ENCODE measurements at places on chromosomes 1 and 21.
A peak's percentile ranks its signal among the peaks of the same experiment; 100 is the strongest.

- H3K36me3 ChIP-seq = peaks cover 15% of the 10 kb centered on the region
- no peaks in the 10 kb centered on the region for H3K27me3 ChIP-seq
- no peak overlapping the region for H3K4me3 ChIP-seq
- H3K4me1 ChIP-seq = peaks cover 31% of the 10 kb centered on the region
- DNase-seq = no peak
Observed at GRCh38 chr1:91761295-91761721, 124.6 kb downstream of the TGFBR3 start.

GRCh38 chr21:36643374-36644250, 55.3 kb upstream of the SIM2 start:
- peaks cover 18% of the 10 kb centered on the region for H3K27me3 ChIP-seq
- no peak overlapping the region for H3K4me3 ChIP-seq
- no peak overlapping the region for H3K27ac ChIP-seq
- H3K4me1 ChIP-seq = peaks cover 23% of the 10 kb centered on the region
- H3K36me3 ChIP-seq = no peaks in the 10 kb centered on the region

- DNase-seq = no peak
- no peaks in the 10 kb centered on the region for H3K27me3 ChIP-seq
- no peak overlapping the region for H3K4me3 ChIP-seq
- no peak overlapping the region for H3K27ac ChIP-seq
- H3K4me1 ChIP-seq = peaks cover 12% of the 10 kb centered on the region
Observed at GRCh38 chr1:96525657-96526557, 195.7 kb upstream of the PTBP2 start.

- H3K36me3 ChIP-seq = no peaks in the 10 kb centered on the region
- no peaks in the 10 kb centered on the region for H3K27me3 ChIP-seq
- H3K4me3 ChIP-seq = no peak overlapping the region
Observed at GRCh38 chr21:9735421-9735961, 785.9 kb upstream of the TPTE start.

DNA sequence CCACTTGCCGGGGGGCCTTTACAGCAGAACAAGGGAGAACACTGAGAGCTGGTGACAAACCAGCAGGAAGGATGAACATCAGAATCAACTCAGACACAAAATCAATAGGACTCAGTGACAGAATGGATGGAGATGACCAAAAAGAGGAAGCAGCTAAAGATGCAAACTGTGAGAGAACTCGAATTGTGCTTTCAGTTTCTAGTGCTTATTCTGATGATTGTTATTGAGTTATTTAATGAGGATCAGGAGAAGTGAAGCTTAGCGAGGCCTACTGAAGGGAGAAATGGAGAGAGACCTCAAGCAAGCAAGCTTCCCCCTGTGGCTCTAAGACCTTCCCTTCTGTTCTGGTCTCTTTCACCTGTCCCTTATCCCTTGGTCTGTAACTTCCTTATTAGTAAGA, 30.3 kb upstream of the TMEM125 start:
- no peak for DNase-seq
- H3K4me3 ChIP-seq = no peak overlapping the region

GRCh38 chr1:167463875-167464575, 54.3 kb downstream of the CD247 start:
- H3K4me3 ChIP-seq = no peak overlapping the region
- no peak for DNase-seq
- H3K36me3 ChIP-seq = no peaks in the 10 kb centered on the region
- H3K4me1 ChIP-seq = peaks cover 16% of the 10 kb centered on the region
- no peak overlapping the region for H3K27ac ChIP-seq
- H3K27me3 ChIP-seq = peaks cover 13% of the 10 kb centered on the region

DNA sequence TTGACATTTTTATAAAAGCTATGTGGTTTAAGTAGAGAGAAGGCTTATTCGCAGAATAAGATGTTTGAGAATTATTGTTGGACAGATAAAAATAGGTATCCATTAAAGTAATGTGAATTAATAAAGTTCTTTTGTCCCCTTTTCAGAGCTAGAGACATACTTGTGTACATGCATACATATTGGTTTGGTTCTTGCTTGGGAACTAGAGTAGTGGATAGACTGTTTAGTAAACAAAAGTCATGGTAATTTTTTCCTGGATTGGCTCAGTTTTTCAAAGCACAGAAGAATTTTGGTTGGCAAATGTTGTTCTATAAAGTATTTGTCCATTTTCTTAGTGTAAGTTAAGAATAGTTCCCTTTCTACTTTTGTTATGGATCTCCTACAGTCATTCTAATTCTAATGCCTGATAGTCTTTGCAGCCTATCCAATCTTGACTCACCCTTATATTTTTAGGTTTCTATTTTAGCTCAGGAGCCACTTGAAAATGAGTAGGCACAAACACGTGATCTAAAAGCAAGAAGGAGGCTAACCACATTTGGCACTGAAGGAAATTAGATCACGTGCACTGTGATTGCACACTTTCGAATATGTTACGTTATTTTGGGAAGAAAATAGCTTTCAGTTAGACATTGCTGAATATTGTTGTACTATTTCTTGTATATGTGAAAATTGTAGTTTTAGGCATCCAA, 47.0 kb downstream of the RABGAP1L start:
- H3K4me3 ChIP-seq = no peak overlapping the region
- peaks cover 8% of the 10 kb centered on the region for H3K36me3 ChIP-seq
- H3K27me3 ChIP-seq = no peaks in the 10 kb centered on the region
- no peak overlapping the region for H3K27ac ChIP-seq
- no peak for DNase-seq

DNA sequence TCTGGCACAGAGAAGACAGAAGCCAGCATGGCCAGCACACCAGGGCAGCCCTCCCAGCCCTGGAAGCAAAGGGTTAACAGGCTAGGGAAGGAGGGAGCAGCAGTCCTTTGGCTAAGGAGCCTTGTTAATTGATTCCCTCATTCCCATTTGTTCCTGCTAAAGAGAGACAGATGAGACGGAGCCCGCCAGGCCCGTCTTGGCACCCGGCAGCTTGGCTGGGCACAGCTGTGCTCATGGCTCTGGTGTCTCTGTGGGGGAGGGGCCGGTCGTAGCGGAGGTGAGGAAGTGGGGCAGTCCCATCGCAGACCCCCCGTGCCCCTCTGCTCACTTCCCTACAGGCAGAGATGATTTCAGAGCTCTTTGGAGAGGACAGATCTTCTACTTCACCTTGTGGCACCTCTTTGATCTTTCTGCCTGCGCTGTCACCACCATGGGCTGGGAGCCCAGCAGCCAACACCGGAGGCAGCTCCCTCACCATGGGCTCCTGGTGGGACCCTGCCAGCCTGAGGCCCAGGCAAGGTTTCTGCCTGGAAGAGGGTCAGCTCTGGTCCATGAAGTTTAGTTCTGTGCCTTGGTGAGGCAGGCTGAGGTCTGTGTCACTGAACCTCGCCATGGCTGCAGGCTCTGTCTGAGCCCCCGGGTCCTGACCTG, 38.0 kb downstream of the FOXO6 start:
- no peak for DNase-seq
- peaks cover 39% of the 10 kb centered on the region for H3K27me3 ChIP-seq
- H3K36me3 ChIP-seq = no peaks in the 10 kb centered on the region
- no peak overlapping the region for H3K27ac ChIP-seq
- no peak overlapping the region for H3K4me3 ChIP-seq

- H3K27ac ChIP-seq = no peak overlapping the region
- no peak for DNase-seq
- H3K4me3 ChIP-seq = no peak overlapping the region
- peaks cover 18% of the 10 kb centered on the region for H3K27me3 ChIP-seq
Observed at GRCh38 chr1:156577550-156577949, 2.0 kb upstream of the TTC24 start.

DNA sequence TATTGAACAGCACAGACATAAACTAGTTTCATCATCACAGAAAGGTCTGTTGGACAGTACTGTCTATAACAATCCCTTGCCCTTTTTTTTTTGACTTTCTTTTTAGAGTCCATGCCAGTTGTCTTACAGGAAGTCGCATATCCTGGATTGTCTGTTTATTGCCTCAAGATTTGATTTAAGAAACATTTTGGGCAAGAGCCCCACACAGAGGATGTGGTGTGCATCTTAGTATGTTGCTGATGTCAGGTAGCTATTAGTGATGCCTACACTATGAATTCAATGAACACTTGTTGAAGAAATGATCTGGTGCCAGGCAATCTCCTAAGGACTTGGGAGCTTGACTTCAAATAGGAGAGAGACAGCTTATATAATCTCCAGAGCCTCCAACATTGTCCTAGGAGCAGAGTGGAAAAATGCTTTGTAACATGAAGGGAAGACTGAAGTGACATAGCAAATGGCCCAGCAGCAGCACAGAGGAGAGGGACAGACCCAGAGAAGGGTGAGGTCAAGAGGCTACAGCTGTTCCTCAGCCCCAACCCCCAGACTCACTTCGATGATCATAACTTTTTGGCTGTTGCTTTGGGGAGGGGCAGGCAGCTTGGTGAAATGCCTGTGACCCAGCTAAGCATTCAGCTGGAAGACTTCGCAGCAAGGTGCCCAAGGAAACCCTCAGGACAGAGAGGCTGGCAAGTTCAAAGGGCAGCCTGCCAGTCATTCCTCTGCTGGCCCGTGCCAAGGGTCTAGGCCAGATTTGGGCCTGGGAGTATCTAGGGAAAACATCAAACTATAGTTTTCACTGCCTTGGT, 7.5 kb upstream of the RAB29 start:
- H3K4me3 ChIP-seq = no peak overlapping the region
- no peaks in the 10 kb centered on the region for H3K4me1 ChIP-seq
- H3K27me3 ChIP-seq = no peaks in the 10 kb centered on the region
- DNase-seq = no peak
- no peaks in the 10 kb centered on the region for H3K36me3 ChIP-seq

DNA sequence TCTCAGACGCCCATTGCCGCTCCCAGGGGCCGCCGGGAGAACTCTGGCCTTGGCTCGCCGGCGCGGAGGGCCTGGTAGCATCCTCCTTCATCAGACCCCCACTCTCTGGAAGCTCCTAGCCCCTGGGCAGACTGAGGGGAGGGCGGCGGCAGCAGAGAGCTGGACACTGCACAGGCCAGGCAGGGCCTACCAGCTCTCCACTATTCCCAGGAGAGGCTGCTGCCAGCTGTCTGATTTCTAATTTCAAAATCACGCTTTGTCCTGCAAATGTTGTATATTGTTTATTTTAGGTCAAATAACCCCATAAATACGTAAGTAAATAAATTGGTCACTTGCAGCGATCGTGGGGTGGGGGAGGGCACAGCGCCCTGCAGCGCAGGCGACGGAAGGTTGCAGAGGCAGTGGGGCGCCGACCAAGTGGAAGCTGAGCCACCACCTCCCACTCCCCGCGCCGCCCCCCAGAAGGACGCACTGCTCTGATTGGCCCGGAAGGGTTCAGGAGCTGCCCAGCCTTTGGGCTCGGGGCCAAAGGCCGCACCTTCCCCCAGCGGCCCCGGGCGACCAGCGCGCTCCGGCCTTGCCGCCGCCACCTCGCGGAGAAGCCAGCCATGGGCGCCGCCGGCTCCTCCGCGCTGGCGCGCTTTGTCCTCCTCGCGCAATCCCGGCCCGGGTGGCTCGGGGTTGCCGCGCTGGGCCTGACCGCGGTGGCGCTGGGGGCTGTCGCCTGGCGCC, at the start of gene MTARC1:
MTARC1 (plus strand) TSS at position 577 of the 732 bp plus-strand sequence; CDS start at position 609, 32 bp downstream.
- DNase-seq = peak; percentile 78
- H3K27ac ChIP-seq = peak within 1 kb of the TSS; percentile 79
- H3K27me3 ChIP-seq = no peaks in the 10 kb centered on the region
- no peaks in the 10 kb centered on the region for H3K36me3 ChIP-seq
- H3K4me3 ChIP-seq = peak within 1 kb of the TSS; percentile 89
- peaks cover 16% of the 10 kb centered on the region for H3K4me1 ChIP-seq

DNA sequence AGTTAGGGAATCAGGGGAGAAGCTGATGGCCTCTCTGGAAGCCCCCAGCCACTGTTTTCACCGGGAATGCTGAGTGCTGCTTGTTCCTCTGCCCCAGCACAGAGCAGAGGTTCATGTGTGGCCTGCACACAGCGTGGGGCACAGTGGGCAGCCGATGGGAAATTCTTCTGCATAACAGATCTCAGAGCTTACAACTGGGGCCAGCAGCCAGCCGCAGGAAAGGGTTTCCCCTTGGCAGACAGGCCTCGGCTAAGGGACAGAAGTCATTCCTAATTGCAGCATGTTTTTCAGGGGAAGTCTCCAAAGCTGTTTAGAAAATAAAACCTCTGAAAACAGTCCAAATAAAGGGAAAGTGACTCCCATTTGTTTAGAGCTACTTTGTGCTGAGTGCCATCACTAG, 22.6 kb downstream of the HMGB4 start:
- DNase-seq = no peak
- no peaks in the 10 kb centered on the region for H3K4me1 ChIP-seq
- H3K36me3 ChIP-seq = no peaks in the 10 kb centered on the region

GRCh38 chr1:233482388-233482787, 131.5 kb upstream of the KCNK1 start:
- H3K4me3 ChIP-seq = no peak overlapping the region
- DNase-seq = no peak
- H3K4me1 ChIP-seq = no peaks in the 10 kb centered on the region

DNA sequence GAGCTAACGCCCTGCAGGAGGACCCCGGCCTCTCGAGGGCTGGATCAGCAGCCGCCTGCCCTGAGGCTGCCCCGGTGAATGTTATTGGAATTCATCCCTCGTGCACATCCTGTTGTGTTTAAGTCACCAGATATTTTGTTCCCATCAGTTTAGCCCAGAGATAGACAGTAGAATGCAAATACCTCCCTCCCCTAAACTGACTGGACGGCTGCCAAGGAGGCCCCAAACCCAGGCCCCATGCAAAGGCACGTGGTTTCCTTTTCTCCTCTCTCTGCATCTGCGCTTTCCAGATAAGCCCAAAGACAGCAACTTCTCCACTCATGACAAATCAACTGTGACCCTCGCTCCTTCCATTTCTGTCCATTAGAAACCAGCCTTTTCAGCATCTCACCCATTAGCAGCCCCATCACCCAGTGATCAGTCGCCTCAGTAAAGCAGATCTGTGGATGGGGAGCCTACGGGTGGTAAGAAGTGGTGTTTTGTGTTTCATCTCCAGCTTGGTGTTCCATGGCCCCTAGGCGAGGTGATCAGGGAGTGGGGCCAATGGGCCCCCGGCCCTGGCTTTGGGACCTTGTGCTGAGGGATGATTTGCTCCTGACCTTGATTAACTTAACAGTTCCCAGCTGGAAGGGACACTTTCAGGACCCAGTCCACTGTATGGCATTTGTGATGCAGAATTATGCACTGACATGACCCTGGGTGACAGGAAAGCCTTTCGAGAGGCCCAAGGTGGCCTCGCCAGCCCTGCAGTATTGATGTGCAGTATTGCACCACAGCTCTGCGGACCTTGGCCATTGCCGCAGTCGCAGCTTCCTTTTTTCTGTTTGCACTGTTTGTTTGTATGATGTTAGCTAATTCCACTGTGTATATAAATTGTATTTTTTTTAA, 5.2 kb downstream of the NPPA start:
- peaks cover 23% of the 10 kb centered on the region for H3K36me3 ChIP-seq
- H3K4me1 ChIP-seq = no peaks in the 10 kb centered on the region
- no peak overlapping the region for H3K27ac ChIP-seq
- H3K4me3 ChIP-seq = no peak overlapping the region

DNA sequence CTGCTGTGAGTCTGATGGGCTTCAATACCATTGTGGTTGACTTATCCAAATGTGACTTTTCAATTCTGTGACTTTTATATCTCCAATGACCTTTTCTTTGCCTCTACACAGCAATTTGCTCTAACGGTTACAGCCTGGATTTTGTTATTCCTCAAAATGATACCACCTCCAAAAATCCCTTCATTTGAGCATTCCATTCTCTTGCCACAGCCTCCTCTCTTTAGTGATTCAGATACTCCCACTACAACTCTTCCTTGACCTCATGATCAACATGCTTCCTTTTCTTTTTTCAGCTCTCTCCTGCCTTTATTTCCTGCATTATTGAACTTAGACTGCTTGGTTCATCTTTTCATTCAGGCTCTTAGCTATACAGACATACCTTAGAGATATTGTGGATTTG, 16.6 kb upstream of the IL19 start:
- H3K4me1 ChIP-seq = no peaks in the 10 kb centered on the region
- no peak for DNase-seq
- no peak overlapping the region for H3K4me3 ChIP-seq
- no peaks in the 10 kb centered on the region for H3K36me3 ChIP-seq
